ENCODE measurements at places on chromosomes 3 and 15.

DNA sequence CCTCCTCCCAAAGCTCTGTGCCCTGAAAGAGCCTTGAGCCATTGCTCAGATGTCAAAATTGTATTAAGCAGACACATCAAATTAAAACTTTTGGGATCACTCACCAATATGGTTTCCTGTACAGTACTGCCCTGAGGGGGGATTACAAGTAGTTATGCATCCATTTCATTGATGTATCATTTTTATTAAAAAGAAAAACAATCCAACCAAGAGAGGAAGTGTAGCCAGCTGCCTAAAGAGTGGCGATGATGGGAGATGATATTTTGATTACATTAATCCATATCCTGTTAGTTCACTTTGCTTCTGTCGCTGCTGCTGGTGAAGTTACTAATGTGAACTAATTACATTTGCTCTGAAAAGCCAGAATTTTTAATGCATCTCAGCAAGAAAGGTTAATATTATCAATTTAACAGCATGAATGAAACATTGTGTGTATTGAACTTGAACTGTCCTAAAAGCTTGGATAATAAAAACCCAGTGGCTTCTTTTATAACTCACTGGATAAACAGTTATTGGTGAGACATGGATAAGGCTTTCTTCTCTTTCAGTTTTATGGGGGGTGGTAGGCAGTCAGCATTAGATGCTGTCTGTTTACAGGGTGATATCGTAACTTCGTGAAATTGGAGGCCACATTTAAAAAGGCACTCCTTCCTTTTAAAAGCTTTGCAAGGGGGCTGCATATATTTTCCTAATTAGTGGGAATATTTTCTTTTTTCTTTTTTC is 87.7 kb downstream of the IGF1R start:
- DNase-seq: no peak

DNA sequence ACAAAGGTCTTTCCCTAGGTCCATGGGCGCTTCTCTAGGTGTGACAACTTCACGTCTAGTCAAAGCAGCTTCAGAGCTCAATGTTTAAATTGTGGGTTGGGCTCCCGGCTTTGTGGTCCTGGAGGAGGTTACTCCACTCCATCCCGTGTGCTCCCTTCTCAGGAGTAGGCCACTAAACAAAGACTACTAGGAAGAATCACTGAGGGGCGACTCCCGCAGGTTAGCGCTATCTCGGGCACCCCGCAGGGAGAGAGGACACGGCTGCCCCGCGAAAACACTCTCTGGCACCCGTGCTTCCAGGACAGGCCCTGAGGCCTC is 500 bp downstream of the PARP6 start:
- peak; percentile 47 for DNase-seq

DNA sequence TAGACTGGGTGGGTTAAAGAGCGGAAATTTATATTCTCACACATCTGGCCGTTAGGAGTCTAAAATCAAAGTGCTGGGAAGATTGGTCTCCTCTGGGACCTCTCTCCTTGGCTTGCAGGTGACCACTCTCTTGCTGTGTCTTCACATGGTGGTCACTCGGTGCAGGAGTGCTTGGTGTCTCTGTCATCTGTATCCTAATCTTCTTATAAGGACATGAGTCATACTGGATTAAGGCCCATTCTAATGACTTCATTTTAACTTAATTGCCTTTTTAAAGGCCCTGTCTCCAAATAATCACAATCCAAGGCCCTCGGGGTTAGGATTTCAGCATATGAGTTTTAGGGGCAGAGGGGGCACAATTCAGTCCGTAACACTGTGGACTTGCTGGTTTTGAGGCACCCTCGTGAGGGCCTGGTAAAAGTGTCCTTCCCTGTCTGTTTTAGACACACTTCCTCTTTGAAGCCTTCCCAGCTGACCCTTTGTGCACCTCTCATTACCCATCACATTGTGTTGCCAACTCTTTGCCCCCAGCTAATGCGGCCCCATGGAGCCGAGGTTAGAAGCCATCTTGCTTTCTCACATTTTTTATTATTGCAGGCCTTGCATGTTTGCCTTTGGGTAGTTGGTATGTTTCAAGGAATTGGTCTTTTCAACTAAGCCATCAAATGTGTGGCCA is 3.2 kb downstream of the XYLB start:
- no peak for DNase-seq

- DNase-seq: peak; percentile 89
These were observed at the start of gene SFMBT1 for GRCh38 chr3:53045518-53046170. Gene SFMBT1, minus strand, starts transcription at chr3:53046073. Its CDS starts 76,945 bp downstream, at chr3:52969128.

GRCh38 chr15:37109872-37110572 is 9.7 kb upstream of the MEIS2 start:
- DNase-seq: no peak

DNA sequence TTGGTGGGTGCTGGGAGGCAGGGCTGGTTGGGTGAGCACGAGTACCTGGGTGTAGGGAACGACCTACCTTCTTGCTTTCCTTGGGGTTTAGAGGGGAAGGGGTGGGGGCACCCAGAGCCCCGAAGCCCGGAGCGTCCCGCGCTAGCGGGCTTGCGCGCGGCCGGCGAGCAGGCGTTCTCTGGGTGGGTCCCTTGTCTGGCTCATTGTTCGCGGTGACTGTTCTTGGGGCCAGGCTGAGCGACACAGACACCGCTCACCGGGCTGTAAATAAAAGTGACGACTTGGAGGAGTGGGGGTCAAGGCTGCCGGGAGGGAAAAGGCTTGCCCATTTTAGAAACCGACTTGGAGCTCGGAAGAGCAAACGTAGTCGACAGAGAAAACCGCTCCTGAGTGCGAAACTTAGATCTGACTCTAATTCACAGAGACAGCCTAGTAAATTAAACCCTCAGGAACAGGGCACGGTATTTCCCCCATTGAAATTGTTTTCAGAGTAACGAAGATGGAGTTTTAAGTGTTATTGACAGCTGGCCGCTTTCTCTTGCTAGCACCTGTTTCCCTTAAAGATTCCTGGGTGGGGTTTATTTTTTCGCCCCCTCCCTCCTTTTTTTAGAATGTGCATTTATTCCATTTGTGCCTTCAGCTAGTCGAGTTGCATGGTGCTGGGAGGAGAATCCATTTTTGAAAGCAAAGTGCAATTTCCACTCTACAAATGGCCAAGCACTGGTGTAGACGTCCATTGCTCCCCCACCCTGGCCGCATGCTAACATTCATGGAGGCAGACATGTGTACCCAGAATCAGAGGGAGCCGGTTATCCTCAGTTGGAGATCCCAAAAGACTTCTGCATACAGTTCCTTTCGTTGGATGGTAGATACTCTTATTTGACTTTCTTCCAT is 532.1 kb upstream of the SEMA6D start:
- peak; percentile 8 for DNase-seq

DNA sequence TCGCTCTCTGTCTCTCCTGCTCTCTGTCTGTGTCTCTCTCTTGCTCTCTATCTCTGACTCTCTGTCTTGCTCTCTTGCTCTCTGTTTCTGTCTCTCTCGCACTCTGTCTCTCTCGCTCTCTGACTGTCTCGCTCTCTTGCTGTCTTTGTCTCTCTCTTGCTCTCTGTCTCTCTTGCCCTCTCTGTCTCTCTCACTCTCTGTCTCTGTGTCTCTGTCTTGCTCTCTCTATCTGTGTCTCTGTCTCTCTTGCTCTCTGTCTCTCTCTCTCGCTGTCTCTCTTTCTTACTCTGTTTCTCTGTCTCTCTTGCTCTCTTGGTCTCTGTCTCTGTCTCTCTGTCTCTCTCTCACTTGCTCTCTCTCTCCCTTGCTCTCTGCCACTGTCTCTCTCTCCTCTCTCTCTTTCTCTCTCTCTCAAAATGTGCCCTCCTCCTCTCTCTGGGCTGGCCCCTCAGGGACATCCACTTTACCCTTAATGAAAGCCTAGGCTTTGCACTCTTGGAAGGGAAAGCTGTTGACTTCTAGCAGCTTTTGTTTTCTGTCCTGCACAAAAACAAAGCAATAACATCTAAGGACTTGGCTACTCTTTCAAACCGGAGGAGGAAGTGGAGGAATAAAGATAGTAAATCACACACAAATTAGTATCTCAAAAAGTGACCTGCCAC is 73.9 kb upstream of the NR2E3 start:
- DNase-seq: no peak

DNA sequence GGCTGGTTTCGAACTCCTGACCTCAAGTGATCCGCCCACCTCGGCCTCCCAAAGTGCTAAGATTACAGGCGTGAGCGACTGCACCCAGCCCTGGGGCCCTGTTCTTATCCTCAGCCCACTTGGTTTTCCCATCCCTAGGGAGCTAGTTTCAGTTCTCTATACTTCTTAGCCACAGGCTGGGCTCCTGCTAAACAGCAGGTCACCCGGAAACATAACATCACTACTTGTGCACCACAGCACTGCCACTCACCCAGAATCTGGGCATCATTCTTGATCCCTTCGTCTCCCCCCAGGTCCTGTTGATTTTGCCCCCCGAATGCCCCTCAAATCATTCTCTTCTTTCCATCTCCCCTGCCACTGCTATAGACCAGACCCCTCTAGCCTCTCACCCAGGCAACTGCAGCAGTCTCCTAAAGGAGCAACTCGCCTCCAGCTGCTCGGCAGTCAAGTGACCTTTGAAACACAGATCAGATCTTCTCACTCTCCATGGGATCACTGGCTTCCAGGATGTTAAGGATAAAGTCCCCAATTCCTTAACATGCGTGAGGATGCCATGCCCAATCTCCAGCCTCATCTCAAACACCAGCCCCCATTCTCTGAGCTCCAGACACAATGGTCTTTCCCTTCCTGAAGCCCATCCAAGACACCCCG is 5.6 kb upstream of the AP3S2 start:
- DNase-seq: no peak

- DNase-seq: peak; percentile 32
These were observed 17.1 kb downstream of the KLF15 start for GRCh38 chr3:126340081-126340511.
